ENCODE measurements at places on chromosomes 1 and 21.

DNA sequence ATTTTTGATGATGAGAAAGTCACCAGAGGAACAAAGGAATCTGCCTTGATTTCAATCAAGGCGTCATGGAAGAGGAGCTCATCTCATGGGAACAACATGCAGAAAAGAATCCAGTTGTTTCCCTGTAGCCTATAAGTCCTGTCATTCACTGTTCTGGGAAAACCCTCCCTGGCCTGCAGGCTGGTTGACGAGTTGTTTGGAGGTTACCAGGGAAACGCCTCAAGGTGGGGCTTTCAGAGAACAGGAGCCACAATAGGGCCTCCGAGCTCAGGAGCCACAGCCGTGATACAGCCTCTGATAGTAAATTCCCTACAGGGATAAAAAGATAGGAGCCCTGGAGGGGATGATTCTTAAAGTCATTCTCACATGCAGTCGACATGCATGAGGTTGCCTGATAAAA lies 135.2 kb downstream of the PSMG1 start:
- no peak for DNase-seq
- no peak overlapping the region for H3K27ac ChIP-seq
- H3K36me3 ChIP-seq = no peaks in the 10 kb centered on the region

GRCh38 chr1:41524676-41525675 lies 40.5 kb upstream of the EDN2 start:
- H3K27me3 ChIP-seq = no peaks in the 10 kb centered on the region
- no peaks in the 10 kb centered on the region for H3K4me1 ChIP-seq
- H3K27ac ChIP-seq = no peak overlapping the region
- H3K36me3 ChIP-seq = peaks cover 16% of the 10 kb centered on the region
- H3K4me3 ChIP-seq = no peak overlapping the region

DNA sequence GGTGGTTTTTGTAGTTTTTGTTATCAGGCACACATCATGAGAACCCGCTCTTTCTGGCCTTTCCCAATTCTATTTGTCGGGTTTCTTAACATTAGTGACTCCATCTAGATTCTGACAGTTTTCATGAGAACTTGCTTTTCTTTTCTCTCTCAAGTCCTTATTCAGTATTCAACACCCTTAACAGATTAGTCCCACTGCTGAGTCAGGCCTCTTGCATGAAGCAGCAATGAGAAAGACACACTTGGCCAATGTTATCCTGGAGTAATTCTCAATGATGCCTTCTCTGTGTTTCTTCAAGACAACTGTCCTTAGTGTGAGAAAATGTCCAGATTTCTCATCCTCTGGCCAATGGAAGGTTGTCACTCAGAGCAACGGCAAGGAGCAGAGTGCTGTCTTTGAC lies 11.3 kb downstream of the FMO2 start:
- no peak overlapping the region for H3K4me3 ChIP-seq
- no peak overlapping the region for H3K27ac ChIP-seq
- H3K4me1 ChIP-seq = no peaks in the 10 kb centered on the region
- H3K36me3 ChIP-seq = no peaks in the 10 kb centered on the region

DNA sequence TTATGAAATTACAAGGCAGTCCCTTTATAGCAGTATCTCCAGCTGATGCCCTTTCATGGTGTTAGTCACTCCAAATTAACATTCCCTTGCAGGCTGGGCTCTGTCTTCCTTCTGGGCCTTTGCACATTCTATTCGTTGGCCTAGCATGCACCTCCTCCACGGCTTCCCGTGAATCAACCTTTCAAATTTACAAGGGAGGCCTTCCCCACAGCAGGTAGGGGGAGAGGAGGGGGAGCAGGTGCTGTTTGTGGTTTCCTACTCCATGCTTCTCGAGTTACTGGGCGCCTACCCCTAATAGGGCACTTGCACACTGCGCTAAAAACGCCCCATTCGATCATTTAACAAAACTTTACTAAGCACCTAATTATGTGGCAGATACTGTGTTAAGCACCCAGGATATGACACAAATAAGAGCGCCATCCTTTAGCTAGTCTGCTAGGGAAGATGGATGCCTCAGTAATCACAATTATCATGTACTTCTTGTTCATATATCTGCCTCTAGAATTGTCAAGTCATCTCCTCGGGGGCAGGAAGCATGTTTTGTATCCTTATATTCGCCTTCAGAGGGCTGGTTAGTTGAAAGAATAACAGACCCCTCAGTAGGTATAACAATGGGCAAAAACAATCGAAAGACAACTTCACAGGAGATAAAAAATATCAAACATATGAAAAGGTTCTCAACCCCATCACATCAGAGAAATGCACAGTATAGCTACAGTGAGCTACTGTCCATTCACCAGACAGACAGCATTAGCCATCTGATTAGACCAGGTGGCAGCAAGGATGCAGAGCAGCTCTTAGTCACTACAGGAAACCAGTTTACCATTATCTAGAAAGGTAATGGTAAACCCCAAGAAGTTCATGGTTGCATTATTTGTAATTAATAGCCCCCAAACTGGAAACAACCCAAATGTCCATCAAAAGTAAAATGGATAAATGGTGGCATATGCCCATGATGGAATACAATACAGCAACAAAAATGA lies 1.7 kb upstream of the ADAR start:
- H3K27ac ChIP-seq = peak overlapping the region; percentile 98
- peaks cover 58% of the 10 kb centered on the region for H3K4me1 ChIP-seq
- peak overlapping the region; percentile 94 for H3K4me3 ChIP-seq
- peak; percentile 64 for DNase-seq
- H3K36me3 ChIP-seq = peaks cover 26% of the 10 kb centered on the region

DNA sequence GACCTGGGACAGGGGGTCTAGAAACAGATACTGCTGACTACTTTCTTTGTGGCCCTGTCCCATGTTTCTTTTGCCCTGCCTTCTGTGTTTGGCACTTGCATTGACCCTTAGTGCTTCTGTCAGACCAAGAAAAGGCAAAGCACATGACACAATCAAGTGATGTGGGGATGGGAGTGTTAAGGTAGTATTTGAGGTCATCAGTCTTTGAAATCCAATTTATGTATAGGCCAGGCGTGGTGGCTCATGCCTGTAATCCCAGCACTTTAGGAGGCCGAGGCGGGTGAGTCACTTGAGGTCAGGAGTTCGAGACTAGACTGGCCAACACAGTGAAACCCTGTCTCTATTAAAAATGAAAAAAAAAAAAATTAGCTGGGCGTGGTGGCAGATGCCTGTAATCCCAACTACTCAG lies 26.0 kb downstream of the SERBP1 start:
- DNase-seq = no peak
- peaks cover 25% of the 10 kb centered on the region for H3K36me3 ChIP-seq
- no peaks in the 10 kb centered on the region for H3K27me3 ChIP-seq
- H3K27ac ChIP-seq = peak overlapping the region; percentile 59

DNA sequence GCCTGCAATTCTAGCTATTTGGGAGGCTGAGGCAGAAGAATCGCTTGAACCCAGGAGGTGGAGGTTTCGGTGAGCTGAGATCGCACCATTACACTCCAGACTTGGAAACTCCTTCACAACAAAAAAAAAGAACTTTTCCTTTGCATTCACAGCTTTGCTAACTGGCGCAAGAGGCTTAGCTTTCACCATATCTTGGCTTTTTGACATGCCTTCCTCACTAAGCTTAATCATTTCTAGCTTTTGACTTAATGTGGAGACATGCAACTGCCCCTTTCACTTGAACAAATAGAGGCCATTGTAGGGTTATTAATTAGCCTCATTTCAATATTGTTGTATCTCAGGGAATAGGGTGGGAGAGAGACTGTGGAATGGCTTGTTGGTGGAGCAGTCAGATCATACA lies 8.7 kb downstream of the KPNA6 start:
- peaks cover 30% of the 10 kb centered on the region for H3K4me1 ChIP-seq
- H3K36me3 ChIP-seq = peaks cover 10% of the 10 kb centered on the region
- no peak for DNase-seq
- no peaks in the 10 kb centered on the region for H3K27me3 ChIP-seq

- H3K4me1 ChIP-seq = peaks cover 27% of the 10 kb centered on the region
- no peak for DNase-seq
- peaks cover 55% of the 10 kb centered on the region for H3K27me3 ChIP-seq
- H3K36me3 ChIP-seq = no peaks in the 10 kb centered on the region
Observed at GRCh38 chr1:184033711-184034167, 3.8 kb downstream of the COLGALT2 start.

DNA sequence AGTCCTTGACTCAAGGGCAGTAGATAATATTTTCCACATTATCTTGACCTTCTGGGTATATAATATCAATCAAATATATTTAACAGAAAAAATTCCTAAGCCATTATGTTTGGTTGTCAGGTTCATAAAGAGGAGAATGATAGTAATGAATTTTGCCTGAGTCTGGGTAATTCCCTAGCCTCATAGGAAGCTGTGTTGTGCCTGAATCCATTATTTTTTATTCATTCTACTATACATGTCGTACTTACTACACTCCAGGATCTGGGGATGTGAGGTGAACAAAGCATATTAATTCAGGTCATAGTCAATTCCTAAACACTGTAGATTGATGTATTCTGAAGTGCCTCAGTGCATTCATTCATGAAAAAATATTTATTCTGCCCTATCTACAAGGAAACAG lies 204.2 kb downstream of the PTGER3 start:
- H3K4me3 ChIP-seq = no peak overlapping the region
- H3K27ac ChIP-seq = no peak overlapping the region

DNA sequence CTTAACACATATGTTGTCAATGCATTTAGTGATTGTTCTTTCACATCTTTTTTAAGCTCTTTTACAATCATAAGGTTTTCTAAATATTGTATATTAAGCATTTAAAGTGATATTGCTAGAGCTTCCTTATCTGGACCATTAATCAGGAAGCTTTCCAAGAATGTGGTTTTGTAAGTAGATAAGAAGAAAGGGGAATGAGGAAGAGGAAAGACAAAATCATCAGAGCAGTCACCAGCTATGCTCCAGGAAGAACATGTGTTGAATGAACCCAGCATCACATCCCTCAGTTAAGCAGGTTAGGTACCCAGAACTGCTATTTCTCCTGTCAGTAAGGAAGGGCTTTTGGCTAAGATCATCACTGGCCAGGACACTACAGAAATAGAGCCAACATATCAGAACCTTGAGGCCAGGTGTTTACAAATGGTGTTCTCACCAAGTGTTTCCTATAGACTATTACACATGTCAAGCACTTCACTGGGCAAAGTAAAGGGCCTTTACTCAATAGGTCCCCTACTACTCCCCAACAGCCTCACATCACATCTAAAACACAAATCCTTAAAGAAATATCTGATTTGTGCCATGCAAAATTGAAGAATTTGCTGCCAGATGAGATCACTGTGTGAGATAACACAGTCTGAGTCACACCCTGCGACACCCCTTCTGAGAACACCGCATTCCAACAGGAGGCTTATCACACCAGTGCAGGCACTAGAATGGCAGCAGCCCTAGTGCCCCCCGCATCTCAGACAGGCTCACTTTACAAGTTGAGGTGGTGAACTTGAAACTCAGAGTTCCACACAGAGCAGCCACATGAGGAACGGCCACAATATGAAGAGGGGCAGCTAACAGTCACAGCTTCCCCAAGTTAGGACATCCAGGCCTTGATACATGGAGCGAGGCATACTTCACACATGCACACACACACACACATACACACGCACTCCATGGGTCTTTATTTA lies 1.8 kb upstream of the SPRR2A start:
- H3K27me3 ChIP-seq = peaks cover 13% of the 10 kb centered on the region
- no peaks in the 10 kb centered on the region for H3K36me3 ChIP-seq
- H3K4me1 ChIP-seq = no peaks in the 10 kb centered on the region
- no peak overlapping the region for H3K27ac ChIP-seq
- no peak overlapping the region for H3K4me3 ChIP-seq
- DNase-seq = no peak

- H3K27ac ChIP-seq = no peak overlapping the region
- H3K4me3 ChIP-seq = peak overlapping the region; percentile 74
- peaks cover 17% of the 10 kb centered on the region for H3K4me1 ChIP-seq
- peaks cover 20% of the 10 kb centered on the region for H3K27me3 ChIP-seq
- H3K36me3 ChIP-seq = no peaks in the 10 kb centered on the region
- DNase-seq = no peak
Observed at GRCh38 chr1:64745181-64745985, 508 bp downstream of the RAVER2 start.

DNA sequence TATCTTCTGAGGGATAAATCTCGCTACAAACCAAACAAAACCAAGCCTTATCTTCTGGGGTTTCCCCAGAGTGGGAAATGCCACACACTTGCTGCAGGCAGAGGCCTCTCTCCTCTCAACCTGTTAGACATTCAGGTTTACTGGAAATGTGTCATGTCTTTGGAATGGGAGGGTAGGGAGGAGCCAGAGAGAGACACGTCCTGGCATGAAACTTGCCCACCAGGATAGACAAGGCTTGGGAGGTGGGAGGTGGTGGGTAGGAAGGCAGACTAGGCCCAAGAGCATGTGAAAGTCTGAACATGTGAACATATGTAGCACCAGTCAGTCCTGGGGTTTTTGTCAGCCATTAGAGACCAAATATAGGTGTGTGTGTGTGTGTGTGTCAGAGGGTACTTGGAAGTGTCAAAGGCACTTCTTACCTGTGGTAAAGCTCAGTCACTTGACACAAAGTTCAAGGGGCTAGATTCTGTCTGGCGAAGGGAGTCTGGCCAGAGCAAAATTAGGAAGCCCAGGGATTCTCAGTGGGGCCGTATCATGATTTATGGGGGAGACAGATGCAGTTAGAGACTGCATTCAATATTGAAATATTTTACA lies 32.4 kb upstream of the PIGC start:
- no peaks in the 10 kb centered on the region for H3K36me3 ChIP-seq
- DNase-seq = no peak
- no peak overlapping the region for H3K27ac ChIP-seq
- H3K4me3 ChIP-seq = no peak overlapping the region
- peaks cover 8% of the 10 kb centered on the region for H3K27me3 ChIP-seq
- peaks cover 3% of the 10 kb centered on the region for H3K4me1 ChIP-seq

DNA sequence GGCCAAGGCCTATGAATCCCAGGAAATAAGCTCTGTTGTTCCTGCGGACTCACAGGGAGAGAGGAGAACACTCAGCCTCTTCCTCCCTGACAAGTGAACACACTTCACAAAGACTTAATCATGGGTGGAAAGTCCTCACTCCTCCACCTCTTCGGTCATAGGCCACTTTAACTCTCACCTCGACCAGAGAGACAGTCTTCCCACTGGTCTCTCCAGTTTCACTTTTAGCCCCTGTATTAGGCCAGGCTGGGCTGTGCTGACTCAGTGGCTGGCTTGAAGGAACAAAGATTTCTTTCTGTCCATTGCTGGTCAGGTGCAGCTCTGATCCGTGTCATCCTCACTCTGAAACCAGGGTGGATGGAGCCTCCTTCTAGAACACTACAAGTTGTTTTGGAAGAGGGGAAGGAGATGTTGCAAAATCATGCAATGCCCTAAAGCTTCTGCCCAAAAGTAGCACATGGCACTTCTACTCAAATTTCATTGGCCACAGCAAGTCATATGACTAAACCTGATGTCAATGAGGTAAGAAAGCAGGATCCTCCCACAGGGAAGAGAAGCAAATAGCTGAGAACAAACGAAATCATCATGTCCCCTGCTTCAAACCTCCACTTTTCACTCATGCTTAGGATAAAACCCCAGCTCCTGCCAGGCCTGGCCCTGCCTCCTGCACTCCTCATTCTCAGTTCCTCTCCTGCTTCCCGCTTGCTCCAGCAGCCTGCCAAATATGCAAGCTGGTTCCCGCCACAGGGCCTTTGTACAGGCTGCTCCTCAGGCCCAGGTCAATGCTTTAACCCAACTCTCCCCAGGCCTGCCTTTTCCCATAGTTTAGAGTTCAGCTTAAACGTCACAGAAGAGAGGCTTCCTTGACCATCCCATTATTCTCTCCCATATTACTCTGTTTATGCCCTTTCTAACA lies 150.5 kb upstream of the RUNX3 start:
- no peaks in the 10 kb centered on the region for H3K36me3 ChIP-seq
- no peak overlapping the region for H3K27ac ChIP-seq
- H3K27me3 ChIP-seq = peaks cover 26% of the 10 kb centered on the region

- H3K4me1 ChIP-seq = peaks cover 3% of the 10 kb centered on the region
- no peak overlapping the region for H3K27ac ChIP-seq
- H3K36me3 ChIP-seq = no peaks in the 10 kb centered on the region
- no peaks in the 10 kb centered on the region for H3K27me3 ChIP-seq
- DNase-seq = peak; percentile 69
Observed at GRCh38 chr21:36028127-36029069, 31.9 kb downstream of the SETD4 start.

All from activated CD4-positive, alpha-beta memory T cell treated with anti-CD3 and anti-CD28 coated beads, Interleukin-2, amount 10 ng/mL, durations not matched to agents 7 days and 5 days (primary cell).